ENCODE measurements at places on chromosomes 12 and 14. TPM values are rescaled to one million over a fixed set of nuclear protein-coding genes. Genes with fewer than 3 reads are reported as not detected.

Gene SLCO1B3
- not detected for polyA plus RNA-seq

Gene RND1
- polyA plus RNA-seq = 0.36 TPM

Gene TMEM121
- 1.5 TPM for polyA plus RNA-seq

Gene DIO3
- polyA plus RNA-seq = not detected

Gene KRT79
- not detected for polyA plus RNA-seq

Gene TEDC1
- polyA plus RNA-seq = 1.7 TPM

Gene NRXN3
- 0.96 TPM for polyA plus RNA-seq

Gene AMN
- polyA plus RNA-seq = 0.06 TPM

Gene SIX6
- not detected for polyA plus RNA-seq

Gene TEP1
- polyA plus RNA-seq = 18.8 TPM

Gene MYO1H
- not detected for polyA plus RNA-seq

Gene DCN
- polyA plus RNA-seq = 4,723 TPM

Gene TCTN1
- 35.4 TPM for polyA plus RNA-seq

Gene KRT83
- not detected for polyA plus RNA-seq

Gene TAS2R20
- polyA plus RNA-seq = 0.62 TPM

Gene SLC25A21
- 1.5 TPM for polyA plus RNA-seq

Gene POTEG
- not detected for polyA plus RNA-seq

Gene CCDC92
- polyA plus RNA-seq = 52.2 TPM

Gene LAG3
- polyA plus RNA-seq = 0.33 TPM

Gene IL31
- polyA plus RNA-seq = not detected

Gene MYF6
- polyA plus RNA-seq = not detected

Gene STAC3
- 0.25 TPM for polyA plus RNA-seq

Gene KLRB1
- not detected for polyA plus RNA-seq

Gene AQP6
- polyA plus RNA-seq = not detected

Gene HECTD4
- polyA plus RNA-seq = 9.5 TPM

Gene SPX
- 0.12 TPM for polyA plus RNA-seq

Gene SLC38A6
- 57.3 TPM for polyA plus RNA-seq

Gene TMEM52B
- polyA plus RNA-seq = 8.3 TPM

Gene OTOGL
- polyA plus RNA-seq = 0.05 TPM

Gene TEX52
- not detected for polyA plus RNA-seq

Gene PPP4R3A
- polyA plus RNA-seq = 46.9 TPM

Gene GPRC5D
- not detected for polyA plus RNA-seq

Gene GPR68
- 0.83 TPM for polyA plus RNA-seq

Gene SDSL
- polyA plus RNA-seq = 13.6 TPM

Gene TAS2R43
- polyA plus RNA-seq = not detected

Gene ITGA7
- polyA plus RNA-seq = 12.2 TPM

Gene RAD51AP1
- polyA plus RNA-seq = 4.3 TPM

Gene C12orf42
- not detected for polyA plus RNA-seq

Measured in AG04450 (cell line).